ENCODE measurements at places on chromosomes 7 and 10. TPM values are rescaled to one million over a fixed set of nuclear protein-coding genes. Genes with fewer than 3 reads are reported as not detected.
A peak's percentile ranks its signal among the peaks of the same experiment; 100 is the strongest.

PLCE1 gene
- total RNA-seq, result 0.04 TPM

MYOF gene
- total RNA-seq, result 379 TPM

DNA sequence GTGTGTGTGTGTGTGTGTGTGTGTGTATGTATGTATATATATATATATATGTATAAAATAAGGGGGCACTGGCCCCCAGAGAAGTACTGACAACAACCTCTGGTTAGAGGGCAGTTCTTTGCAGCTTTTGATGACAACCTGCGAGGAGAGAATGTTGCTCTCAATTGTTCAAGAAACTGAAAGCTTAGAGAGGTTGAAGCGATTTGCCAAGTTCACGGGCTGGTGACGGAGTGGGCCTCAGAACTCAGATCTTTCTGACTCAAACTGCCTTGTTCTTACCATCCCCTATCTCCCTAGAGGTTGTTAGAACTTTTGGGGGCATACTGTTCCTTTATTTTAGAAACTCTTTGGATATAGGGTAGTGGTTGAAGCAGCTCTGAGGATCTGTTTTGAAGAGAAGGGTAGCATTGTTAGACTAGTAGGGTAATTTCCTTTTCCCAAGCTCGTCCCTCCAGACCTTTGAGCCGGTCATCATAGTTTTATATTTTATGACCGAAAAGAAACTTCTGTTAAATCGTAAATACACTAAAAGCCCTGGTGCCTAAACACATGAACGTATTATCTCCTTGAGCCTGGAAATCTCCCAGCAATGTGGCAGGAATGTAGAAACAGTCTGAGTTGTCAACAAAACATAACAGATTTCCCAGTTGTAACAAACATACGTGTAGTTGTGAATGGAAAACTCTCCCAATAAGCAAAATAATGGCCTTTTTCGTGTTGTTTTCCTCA, 541.7 kb upstream of the GALNT17 start:
- DNase-seq, result no peak
- H3K4me1 ChIP-seq, result no peaks in the 10 kb centered on the region
- no peaks in the 10 kb centered on the region for H3K27me3 ChIP-seq

DNA sequence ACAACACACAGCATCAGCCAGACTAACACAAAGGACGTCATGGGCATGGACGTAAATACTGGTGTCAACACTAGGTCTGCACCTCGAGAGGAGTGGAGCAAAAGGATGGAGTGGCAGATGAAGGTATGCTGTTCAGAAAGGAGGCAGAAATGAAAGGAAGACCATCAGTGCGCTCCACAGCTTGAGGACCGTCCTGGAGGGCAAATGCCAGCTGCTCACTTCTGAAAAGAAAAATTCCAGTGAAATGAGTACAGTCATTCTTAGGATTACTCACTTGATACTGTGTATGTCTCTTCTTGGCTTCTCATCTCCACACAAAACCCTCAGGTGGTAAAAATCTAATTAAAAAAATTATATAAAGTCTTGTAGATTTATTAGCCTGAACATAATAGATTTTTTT, 44.8 kb downstream of the EGFR start:
- no peaks in the 10 kb centered on the region for H3K27me3 ChIP-seq
- no peak overlapping the region for H3K4me3 ChIP-seq
- no peaks in the 10 kb centered on the region for H3K36me3 ChIP-seq
- peaks cover 19% of the 10 kb centered on the region for H3K4me1 ChIP-seq

DNA sequence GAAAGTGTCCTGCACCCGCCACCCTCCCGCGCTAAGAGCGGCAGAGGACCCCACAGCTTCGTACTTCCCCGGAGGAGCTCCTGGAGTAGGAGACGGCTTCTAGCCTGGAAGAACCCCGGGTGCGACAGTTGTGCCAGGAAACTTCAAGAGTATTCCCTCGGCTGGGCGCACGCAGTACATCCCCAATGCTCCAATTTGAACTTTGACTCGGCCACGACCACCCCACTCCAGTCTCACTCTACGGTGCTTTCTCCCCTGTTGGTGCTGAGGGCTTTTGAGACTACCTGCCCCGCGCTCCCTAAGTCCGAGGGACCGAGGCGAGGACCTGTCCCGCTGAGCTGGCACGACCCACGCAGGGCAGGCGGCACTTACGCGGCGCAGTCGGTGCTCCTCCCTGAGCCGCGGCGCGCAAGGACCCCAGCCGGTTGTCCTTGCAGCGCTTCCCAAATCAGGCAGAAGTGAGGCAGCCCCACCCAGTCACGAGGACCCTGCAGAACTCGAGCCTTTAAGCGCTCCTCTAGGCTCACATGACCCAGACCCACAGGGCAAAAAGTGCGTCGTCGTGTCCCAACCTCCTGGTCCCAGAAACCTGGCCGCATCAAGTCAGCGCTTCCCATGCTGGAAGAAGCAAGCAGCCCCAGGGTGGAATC, at the start of gene CPVL:
Gene CPVL, minus strand, starts transcription at position 481 of the 650 bp plus-strand sequence. CDS start 25,476 bp downstream, outside the sequence.
- no peaks in the 10 kb centered on the region for H3K36me3 ChIP-seq
- H3K4me1 ChIP-seq, result no peaks in the 10 kb centered on the region
- H3K4me3 ChIP-seq, result no peak within 1 kb of the TSS
- DNase-seq, result no peak

DNA sequence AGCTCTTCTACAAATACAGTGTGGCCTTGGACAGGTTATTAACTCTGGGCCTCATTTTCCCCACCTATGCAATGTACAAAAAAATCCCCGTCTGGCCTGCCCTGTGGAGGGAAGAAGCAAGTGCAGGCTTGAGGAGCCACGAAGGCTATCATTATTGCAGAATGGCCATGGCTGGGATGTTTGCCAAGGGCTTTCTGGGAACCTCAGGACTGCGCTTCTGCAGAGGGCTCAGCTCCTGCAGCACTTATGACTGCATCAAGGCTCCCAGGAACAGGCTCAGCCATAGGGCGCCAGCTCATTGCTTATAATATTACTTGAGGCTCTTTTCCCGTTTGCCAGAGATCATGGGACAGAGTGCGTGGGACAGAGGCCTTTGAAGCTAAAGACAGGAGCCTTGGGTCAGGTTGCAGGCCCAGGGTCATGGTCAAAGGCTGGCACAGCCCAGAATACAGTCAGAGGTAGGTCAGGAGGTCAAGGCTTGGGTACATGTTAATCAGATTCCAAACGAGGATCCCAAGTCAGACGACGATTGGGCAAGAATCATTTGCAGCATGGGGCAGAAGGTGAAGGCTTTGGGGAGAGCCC, 20.6 kb upstream of the C10orf105 start:
- no peak overlapping the region for H3K4me3 ChIP-seq
- no peaks in the 10 kb centered on the region for H3K27me3 ChIP-seq
- no peak for DNase-seq
- no peak overlapping the region for H3K27ac ChIP-seq
- no peaks in the 10 kb centered on the region for H3K36me3 ChIP-seq

DNA sequence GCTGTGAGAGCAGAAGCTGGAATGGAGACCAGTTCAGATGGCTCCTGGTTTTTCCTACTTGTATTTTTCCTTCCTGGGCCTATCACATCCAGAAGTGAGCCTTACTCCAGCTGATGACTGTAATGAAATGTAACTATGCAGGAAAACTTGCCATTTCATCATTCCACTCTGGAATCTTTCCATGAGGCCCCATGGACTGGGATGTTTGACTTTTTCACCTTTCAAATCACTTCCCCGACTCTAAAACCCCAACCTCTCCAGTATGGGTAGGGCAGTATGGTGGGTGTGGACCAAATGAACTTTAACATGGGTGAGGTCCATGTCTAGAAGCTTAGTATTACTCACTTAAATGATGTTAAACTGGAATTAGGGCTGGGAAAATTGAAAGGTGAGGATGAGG, 40.3 kb upstream of the DLD start:
- H3K36me3 ChIP-seq, result no peaks in the 10 kb centered on the region
- peaks cover 9% of the 10 kb centered on the region for H3K27me3 ChIP-seq
- H3K4me1 ChIP-seq, result no peaks in the 10 kb centered on the region
- no peak overlapping the region for H3K4me3 ChIP-seq

GRCh38 chr10:95741807-95742467, 14.0 kb upstream of the ENTPD1 start:
- H3K27ac ChIP-seq, result peak overlapping the region; percentile 75
- peak; percentile 98 for DNase-seq
- no peaks in the 10 kb centered on the region for H3K36me3 ChIP-seq
- H3K4me3 ChIP-seq, result no peak overlapping the region
- peaks cover 26% of the 10 kb centered on the region for H3K4me1 ChIP-seq

- H3K4me1 ChIP-seq, result no peaks in the 10 kb centered on the region
- no peaks in the 10 kb centered on the region for H3K36me3 ChIP-seq
- H3K27me3 ChIP-seq, result no peaks in the 10 kb centered on the region
- no peak for DNase-seq
Observed at GRCh38 chr10:681670-682318, 7.7 kb downstream of the DIP2C start.

DNA sequence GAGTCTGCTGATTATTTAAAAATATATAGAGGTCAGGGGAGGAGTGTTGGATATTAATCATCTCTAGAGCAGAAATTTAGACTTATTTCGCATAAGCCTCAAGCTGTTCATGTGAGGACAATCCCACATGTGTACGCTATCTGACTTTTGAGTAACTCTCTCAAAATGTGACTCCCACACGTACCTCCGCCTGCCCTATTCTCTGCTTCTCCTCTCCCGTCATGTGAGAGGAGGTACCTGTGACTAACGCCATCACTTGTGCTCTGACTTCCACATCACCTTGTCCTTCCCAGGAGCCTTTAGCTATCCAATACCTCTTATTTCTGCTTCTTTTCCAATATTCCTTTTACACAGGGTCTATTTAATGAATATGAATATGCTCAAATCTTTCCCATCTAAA, 119.3 kb upstream of the CALCR start:
- H3K27me3 ChIP-seq, result peaks cover 6% of the 10 kb centered on the region
- no peak overlapping the region for H3K4me3 ChIP-seq
- H3K4me1 ChIP-seq, result no peaks in the 10 kb centered on the region
- DNase-seq, result no peak

- DNase-seq, result peak; percentile 73
- H3K27ac ChIP-seq, result peak overlapping the region; percentile 47
- no peaks in the 10 kb centered on the region for H3K27me3 ChIP-seq
- H3K4me3 ChIP-seq, result no peak overlapping the region
- peaks cover 3% of the 10 kb centered on the region for H3K36me3 ChIP-seq
Observed at GRCh38 chr10:33286157-33286934, 48.1 kb downstream of the NRP1 start.

DNA sequence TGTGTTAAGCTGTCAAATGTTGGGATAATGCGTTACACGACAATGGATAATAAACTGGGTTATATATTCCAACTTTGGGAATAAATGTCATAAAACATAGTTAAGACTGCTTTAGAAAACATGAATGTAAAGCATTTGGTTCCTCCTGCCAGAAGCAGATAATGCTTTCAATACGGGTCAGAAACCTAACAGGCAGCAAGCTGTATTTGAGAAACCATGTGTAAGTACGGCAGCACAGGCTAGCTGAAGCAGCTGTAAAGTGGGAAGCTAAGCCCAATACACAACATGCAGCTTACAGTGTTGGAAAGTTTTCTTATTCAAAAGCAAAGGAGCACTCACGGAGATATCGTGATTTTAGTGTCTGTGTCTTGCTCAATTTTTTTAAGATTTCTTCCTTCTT, 46.5 kb downstream of the MALSU1 start:
- no peaks in the 10 kb centered on the region for H3K27me3 ChIP-seq
- H3K4me1 ChIP-seq, result peaks cover 74% of the 10 kb centered on the region
- H3K4me3 ChIP-seq, result no peak overlapping the region
- DNase-seq, result no peak
- peaks cover 23% of the 10 kb centered on the region for H3K36me3 ChIP-seq

DNA sequence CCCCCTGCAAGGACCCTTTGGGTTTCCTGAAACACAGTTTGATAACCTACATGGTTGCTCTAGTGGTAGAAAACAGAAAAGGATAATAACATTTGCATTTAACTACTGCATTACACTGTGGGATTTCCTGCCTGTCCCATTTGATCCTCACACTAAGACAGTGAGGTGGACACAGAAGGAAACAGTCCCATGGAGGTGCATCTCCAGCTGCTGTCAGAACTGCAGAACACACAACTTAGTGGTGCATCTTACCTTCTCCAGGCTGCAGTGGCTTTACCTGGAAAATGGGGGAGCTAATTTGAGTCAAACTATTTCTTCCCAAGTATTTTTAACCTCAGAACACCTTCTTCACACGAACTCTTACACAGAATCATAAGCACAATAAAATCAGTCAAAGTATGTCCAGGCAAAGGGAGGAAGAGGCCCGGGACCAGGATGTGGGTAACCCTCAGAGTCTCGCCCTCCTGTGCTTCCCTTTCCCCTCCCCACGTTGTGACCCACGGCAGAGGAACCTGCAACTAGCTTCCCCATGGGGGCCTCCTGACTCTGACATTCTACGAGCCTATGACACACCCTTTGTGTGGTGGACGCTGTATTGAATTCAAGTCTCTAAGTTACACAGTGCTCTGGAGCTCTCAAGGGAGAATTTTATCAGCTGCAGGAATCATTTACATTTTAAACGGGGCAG, 33.7 kb downstream of the SCRN1 start:
- no peaks in the 10 kb centered on the region for H3K4me1 ChIP-seq
- no peak for DNase-seq
- peaks cover 11% of the 10 kb centered on the region for H3K36me3 ChIP-seq
- H3K4me3 ChIP-seq, result no peak overlapping the region
- H3K27ac ChIP-seq, result no peak overlapping the region
- no peaks in the 10 kb centered on the region for H3K27me3 ChIP-seq

DNA sequence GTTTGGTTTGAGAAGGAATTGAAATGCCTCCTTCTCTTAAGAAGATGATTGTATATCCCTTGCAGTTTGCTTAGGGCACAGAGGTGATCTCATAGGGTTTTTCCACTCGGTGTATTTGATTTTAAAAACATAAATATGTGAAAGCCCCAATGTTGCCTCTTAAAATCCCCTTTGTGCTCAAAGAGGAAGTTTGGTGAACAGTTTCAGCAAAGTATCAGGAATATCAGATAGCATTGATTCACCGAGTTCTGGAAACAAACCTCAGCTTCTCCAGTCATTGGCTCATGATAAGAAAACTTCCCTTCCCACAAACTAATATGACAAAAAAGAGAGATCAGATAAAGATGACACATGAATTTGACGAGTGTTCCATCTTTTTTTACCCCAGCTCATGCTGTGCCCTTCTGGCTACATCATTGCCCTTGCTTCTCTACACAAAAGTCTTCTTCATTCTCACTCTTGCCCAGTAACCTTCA, 20.1 kb upstream of the SMNDC1 start:
- no peak overlapping the region for H3K27ac ChIP-seq
- no peaks in the 10 kb centered on the region for H3K27me3 ChIP-seq
- H3K4me3 ChIP-seq, result no peak overlapping the region
- H3K36me3 ChIP-seq, result no peaks in the 10 kb centered on the region

DNA sequence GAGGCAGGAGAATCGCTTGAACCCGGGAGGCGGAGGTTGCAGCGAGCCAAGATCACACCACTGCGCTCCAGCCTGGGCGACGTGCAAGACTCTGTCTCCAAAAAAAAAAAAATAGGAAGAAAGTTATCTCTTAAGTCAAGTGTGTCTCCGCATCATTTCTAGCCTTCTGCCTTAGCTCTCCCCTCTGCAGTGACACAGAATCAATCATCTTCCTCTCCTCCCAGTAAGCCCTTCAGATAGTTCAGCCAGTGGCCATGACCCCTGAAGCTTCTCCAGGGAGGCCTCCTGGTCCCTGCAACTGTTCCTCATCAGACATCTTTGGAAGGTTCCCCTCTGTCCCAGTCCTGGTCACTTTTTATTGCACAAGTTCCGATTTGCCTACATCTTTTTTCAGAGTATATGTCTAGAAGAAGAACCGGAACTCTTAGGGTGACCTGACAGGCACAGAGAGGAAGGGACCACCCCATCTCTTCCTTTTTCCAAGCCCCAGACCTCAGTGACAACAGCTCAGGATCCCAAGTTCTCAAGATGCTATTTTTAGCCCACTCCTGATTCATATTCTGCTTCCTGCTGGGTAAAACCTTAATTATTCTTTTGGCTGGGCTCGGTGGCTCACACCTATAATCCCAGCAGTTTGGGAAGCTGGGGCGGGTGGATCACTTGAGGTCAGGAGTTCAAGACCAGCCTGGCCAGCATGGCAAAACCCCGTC, 6.6 kb upstream of the RHBDD2 start:
- H3K4me1 ChIP-seq, result peaks cover 6% of the 10 kb centered on the region
- no peaks in the 10 kb centered on the region for H3K36me3 ChIP-seq
- no peak overlapping the region for H3K27ac ChIP-seq
- H3K4me3 ChIP-seq, result no peak overlapping the region
- no peaks in the 10 kb centered on the region for H3K27me3 ChIP-seq

Measured in endothelial cell of umbilical vein (primary cell).